ENCODE measurements at places on chromosomes 3 and 15. TPM values are rescaled to one million over a fixed set of nuclear protein-coding genes. Genes with fewer than 3 reads are reported as not detected.

GRCh38 chr15:35665896-35666536, 120.1 kb upstream of the DPH6 start:
- ATAC-seq = peak; percentile 74

The CHRNA5 gene
- 1.5 TPM for total RNA-seq

The SLC9C1 gene
- 0.15 TPM for total RNA-seq

- ATAC-seq = no peak
Measured at GRCh38 chr3:54574906-54575617, 352.8 kb downstream of the LRTM1 start.

DNA sequence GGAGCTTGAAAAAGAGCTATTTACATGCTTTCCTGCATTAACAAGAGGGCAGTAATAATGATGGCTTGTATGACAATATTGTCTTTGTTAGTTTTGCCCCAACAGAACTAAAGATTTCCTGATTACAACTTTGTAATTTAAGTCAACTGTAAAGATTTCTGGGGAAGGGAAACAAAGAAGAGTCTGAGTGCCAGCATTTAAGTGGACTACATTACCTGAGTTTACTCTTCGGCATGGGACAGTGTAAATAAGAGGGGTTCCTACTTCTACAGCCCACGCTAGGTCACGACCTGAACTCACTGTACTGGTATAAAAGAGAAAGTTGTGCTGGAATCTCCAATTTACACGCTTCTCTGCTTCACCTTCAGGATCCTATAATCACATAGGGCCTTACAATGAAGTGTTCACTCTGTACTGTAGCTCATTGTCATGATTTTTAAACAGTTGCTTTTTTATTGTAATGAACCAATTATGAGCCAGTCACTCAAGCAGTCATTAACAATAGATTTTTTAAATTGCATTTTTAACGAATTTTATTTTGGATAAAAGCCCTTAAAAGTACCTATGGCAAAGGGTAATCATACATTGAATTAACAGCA, 39.6 kb downstream of the DPH6 start:
- ATAC-seq = no peak

DNA sequence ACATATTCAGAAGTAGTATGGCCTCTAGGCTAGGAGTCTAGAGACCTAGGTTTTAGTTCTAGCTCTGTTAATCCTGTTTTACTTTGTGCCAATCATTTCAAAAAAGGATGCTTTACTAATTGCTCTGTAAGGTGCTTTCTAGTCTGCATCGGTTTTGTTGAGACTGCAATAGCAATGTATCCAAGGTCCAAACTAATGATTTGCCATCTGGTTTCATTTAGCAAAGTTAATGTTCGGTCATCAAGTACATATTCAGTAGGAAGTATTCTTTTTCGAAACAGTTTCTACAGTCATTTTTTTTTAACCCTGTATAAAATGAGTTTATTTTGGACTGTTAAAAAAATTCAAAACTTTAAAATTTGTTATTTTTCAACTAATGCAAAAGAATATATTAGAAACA, 2.0 kb upstream of the GALK2 start:
- ATAC-seq = no peak

- ATAC-seq = no peak
Measured at GRCh38 chr15:80267658-80268057, 15.6 kb upstream of the CTXND1 start.

The CCR8 gene
- total RNA-seq = not detected

The CKMT1B gene
- total RNA-seq = not detected

The FAM240A gene
- not detected for total RNA-seq

DNA sequence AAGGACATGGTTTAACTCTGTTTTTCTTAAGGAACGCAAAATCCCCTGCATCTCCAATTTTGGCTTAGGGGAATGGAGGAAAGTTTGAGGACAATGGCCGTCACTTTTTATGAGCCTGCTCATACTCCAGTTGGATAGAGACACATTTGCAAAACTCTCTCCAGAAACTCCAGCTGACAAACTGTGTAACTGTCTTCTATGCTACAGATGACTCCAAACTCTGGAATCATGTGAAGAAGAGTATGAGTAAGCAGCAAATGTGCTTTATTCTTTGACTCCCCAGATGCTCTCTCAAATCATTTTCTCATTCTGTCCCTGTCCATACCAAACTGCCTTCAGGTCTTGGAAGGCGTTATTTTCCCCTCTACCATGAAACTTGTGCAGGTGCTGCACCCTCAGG, 226.5 kb upstream of the GPR149 start:
- ATAC-seq = no peak

DNA sequence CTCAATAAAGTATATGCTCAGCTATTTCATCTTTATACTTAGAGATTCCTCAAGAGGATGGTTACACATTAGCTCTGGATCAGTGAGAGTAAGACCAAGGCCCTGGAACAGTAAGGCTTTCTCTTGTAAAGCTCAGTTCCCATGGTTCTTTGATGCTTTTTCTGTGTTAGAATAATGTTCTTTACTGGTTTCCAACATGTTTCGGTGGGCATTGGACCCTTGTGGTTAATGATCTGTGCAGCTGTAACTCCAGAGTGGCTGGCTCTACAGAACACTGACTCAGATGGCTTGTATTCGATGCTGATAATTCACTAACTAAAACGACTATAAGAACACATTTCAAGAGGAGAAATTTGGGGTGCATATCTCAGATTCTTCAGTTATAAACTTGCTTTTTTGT, 114.7 kb downstream of the AKAP13 start:
- no peak for ATAC-seq

GRCh38 chr3:12629560-12629959, 34.4 kb downstream of the RAF1 start:
- ATAC-seq = no peak

The PEX5L gene
- not detected for total RNA-seq

DNA sequence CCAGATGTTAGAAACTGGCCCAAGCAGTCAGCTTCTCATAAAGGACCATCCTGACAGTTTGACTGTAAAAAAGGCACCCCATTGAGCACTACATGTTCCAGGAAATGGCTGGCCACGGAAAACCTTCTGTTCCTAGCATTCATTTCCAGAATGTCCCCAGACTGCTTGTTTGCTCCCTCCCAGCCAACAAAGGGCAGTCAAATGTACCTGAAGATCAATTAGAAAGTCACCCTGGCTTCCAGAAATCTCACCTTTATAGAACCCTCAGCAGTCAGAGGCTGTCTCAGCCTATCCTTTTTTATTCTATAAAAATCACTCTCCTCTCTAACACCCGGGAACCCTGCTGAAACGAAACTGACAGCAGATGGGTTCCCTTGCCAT, 784 bp upstream of the SAMMSON start:
- ATAC-seq = no peak

DNA sequence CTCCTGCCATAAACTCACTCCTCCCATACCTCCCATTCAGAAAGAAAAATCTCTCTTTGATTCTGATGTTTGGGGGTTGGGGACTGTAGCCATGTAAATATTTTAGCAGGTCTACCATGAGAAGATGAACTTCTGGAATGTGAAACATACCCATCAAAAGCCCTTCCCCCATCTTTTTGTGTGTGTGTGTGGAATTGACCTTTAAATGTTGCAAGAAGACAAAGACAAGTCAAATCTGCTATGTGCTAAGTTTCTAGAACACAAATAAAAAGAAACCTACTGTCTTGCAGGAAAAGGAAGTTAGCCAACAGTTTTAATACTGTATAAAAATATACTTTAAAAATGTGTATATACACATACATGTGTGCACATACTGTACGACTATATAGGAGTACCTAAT, 29.7 kb upstream of the USP50 start:
- ATAC-seq = no peak

DNA sequence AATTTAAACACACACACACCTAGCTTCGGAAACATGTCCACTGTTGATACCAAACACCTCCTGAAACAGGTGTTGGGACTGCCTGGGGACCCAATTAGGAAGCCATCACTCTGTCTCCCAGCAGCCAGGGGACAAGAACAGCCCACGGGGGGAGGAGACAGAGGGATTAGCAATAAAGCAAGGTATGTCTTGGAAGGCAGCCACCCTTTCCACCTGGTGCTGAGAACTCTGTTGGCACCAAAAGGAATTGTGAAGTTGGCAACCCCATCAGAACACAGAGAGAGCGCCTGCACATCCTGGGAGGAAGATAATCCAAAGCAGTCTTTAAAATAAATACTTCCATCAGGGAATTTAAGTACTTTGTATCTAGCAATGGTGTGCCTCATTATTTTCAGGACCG, 111.0 kb downstream of the ADAMTS17 start:
- ATAC-seq = no peak

The FGD5 gene
- total RNA-seq = 18.7 TPM

DNA sequence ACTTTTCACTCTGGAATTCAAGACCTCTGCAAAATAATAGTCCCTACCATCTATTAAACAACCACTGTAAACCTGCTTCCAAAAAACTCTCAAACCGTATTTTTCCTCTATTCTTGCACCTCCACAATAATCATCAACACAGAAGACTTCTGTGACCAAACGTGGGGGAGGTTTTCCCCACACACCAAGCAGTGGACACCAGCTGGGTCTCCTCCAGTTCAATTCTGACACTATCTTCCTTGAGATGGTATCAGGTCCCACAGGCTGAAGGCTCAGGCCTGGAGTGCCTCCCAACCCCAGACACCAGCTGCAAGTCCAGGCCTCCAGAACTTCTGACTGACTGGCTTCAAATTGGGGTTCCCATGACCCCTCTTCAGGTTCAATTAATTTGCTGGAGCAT, 89.6 kb upstream of the RAP2B start:
- ATAC-seq = no peak

- ATAC-seq = no peak
Measured at GRCh38 chr15:65215496-65215895, 4.2 kb upstream of the CILP start.

The BCHE gene
- total RNA-seq = 31.8 TPM

DNA sequence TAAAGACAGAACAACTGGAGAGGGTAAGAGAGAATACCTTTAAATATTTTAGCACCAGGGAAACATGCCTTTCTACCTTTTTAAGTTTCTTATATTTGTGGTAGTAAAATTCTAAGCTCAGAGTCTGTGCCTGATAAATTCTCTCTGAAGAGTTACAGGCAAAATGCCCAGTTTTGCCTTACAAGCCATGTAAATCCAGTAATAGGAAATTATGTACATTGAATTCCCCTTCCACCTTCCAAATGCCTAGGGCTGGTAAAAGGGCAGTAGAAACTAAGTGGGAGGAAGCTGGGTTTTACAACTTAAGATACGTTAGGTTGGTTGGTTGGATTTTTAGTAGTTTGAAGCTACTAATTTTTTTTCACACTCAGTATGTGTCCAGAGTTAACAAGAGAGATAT, 43.1 kb upstream of the TP63 start:
- ATAC-seq = no peak

GRCh38 chr3:152505926-152506325, 237.2 kb downstream of the MBNL1 start:
- no peak for ATAC-seq

DNA sequence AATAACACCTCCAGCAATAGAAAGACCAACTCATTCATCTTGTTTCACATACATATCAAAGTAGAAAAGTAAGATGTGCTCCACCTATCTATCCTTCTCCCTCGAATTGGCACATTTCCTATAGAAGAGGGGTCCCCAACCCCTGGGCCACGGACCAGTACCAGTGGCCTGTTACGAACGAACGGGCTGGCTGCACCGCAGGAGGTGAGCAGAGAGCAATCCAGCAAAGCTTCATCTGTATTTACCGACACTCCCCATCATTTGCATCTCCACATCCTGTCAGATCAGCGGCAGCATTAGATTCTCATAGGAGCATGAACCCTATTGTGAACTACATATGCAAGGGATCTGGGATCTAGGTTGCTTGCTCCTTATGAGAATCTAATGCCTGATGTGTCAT, 95.0 kb upstream of the CGNL1 start:
- no peak for ATAC-seq

The NISCH gene
- total RNA-seq = 56.7 TPM

- ATAC-seq = no peak
Measured at GRCh38 chr3:45922950-45923590, 20.2 kb upstream of the CXCR6 start.

- ATAC-seq = no peak
Measured at GRCh38 chr3:3693593-3693992, 105.6 kb upstream of the LRRN1 start.

DNA sequence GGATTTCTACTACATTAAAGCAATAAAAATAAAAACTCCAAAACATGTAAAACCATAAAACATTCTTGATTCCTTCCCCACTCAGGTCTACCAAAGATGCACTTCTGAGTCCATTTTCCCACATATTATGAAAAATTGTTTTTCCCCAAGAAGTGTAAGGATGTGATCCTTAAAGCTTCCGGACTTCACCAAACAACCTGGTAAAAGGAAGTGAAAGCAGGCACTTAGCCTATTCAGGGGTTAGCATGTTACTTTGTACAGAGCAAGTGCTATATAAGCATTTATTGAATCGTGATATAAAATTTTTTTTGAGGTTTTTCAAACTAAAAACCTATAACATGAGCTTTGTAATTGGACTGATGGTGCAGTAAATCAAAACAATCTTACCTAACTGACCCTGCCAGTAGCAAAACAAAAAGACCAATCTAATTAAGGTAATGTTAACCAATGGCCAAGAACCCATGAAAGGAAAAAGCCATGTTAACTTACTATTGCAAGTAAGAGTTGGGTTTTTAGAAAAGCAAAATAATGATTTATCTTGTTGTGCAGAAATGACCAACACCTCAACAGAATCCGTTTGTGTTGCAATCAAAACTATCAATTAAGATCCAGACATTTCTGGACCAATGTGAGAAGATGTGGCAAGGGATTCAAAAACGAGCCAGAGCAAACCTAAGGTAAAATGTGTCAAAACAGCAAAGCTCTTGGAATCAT, 1.8 kb downstream of the SETD2 start:
- ATAC-seq = no peak

The RFX7 gene
- 5.9 TPM for total RNA-seq

DNA sequence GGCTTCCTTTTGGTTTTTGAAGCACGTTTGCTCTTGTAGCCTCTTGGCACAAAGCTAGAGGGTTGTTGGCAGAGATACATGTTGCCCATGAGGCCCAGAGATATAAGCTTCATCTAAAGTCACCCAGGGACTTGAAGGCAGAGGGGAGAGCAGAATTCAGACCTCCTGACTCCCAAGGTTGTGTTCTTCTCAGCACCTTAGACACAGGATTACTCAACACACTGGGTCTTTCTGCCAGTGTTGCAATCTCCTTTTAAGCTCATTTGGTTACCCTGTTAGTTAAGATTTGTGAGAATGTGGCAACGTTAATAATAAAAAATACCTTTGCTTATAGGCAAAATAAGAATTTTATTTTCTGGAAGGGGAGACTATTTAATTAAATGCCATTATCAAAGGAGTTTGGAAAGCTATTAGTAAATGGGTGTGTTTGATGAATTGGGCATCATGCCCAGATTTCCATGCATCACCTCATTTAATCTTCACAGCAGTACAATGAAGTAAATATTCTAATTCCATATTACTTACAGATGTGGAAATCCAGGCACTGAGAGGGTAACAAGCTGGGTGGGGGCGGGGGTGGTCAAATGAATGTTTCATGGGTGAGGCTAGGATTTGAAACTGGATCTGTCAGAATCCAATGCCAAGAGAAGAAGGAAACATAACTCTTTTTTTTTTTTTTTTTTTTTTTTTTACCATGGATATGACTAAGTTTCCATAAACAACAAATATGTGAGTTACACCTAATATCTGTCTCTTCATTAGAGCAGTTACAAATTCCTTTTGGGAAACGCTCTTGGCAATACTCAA, 183.3 kb downstream of the NR1D2 start:
- peak; percentile 81 for ATAC-seq
